ENCODE measurements at places on chromosomes 2 and 18. TPM values are rescaled to one million over a fixed set of nuclear protein-coding genes. Genes with fewer than 3 reads are reported as not detected.

The ZNF396 gene
- total RNA-seq: 0.69 TPM

The SGO2 gene
- 11.9 TPM for total RNA-seq

The ELOA2 gene
- total RNA-seq: not detected

The CHRNG gene
- total RNA-seq: not detected

The UGT1A4 gene
- not detected for total RNA-seq

Measured in A549 treated with CpdA at 1 μM for 4 hours (cell line).